ENCODE measurements at places on chromosomes 2 and 18.

- no peak for DNase-seq
Measured at GRCh38 chr2:18800240-18800971, 211.0 kb upstream of the NT5C1B start.

DNA sequence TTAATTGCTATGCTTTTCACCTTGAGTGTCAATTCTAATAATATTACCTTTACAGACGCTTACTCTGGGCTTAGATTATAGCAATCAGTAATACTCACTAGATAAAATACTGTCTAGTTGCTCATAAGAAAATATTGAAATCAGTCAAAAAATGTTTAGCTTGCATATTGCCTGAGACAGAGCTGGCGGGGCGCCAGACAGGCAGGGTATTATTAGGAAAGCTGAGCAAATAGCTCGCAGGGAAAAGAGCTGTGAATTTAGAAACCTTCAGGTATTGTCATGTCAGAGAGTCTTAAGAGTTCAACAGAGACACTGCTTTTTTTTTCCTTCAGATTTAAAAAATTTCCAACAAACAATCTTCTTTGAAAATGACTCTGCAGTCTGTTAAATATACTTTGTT, 118.4 kb downstream of the MEIS1 start:
- DNase-seq, result no peak

GRCh38 chr2:1162768-1163584, 212.3 kb downstream of the SNTG2 start:
- DNase-seq, result no peak

DNA sequence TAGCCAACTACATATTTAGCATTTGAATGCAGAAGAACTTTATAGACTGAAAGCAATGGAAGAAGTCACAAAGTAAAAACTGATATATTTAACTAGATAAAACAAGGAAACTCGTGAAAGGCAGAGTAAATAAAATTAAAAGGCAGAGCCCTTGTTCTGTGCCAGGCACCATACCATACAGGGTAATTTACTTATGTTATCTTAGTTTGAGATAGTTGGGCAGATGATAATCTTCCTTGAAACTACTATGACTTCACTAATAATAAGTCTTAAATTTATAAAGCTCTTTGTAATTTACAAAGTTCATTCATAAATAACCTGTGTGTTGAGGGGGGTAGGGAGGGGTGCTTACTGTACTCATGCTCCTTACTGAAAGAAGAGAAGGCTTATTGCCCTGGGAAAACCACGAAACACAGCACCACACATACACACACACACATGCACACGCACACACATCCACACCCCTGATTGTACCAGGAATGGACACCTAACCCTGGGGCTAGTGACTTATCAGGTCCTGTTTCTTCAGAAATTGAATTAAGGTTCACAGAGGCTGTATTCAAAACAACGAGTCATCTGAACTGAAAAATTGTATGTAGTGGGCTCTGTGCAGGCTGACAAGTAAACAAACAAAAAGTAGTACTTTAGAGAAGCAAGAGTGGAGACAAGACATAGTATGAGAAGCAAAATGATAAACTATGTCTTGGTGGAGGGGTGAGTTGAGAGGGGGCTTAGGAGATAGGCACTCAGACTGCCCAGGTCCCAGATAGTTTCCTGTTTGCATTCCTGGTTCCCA, 38.1 kb downstream of the AGFG1 start:
- DNase-seq, result no peak

DNA sequence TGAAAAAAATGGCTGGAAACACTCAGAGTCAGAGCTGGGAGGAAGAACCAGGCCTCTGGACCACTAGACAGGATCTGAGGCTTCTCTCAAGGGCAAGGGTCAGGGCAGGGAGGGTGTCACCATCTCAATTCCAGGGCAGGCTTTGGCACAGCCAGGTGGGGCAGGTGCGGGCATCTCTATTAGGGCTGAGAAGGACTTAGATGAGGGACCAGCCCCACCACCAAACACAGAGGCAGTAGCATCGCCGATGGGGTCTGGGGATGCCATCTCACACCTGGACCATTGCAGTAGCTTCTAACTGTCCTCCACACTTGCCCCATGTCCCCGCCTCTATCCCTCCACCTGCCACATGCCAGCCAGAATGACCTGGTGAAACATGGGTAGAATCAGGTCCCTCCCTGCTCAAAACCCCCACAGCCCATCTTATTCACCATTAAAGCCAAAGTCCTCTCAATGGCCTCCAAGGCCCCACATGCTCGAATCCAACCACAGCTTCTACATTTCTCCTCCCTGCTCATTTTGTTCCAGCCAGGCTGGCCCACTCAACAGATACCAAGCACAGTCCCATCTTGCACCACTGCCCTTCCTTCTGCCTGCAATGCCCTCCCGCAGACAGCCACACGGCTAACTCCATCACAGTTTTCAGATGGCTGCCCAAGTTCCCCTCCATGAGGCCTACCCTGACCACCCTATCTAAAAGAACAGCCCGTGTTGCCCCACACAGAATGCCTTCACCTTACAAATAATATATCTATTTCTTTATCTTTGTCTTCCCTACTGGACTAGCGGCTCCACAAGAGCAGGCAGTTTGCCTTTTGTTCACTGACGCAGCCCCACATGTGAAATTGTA, 177.4 kb downstream of the SMAD2 start:
- DNase-seq, result no peak

- no peak for DNase-seq
Measured at GRCh38 chr2:105252271-105252670, 10.7 kb downstream of the GPR45 start.

DNA sequence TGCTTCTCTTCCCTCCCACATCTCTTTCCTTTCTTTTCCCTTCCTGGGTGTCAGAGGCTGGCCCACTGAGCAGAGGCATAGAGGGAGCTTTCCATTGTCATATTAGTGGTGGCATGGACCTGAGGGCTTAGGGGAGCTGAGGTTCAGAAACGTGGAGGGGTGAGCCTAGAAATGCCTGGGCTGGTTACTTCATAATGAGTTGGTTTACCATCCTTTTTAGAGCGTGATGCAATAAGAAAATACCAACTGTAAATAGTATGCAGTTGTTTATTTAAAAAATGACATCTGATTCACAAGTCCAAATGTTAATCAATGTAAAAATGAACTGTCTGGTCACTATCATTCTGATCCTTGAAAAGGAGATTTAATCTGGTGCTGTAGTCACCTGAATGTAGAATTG, 46.3 kb downstream of the MYO1B start:
- DNase-seq, result no peak

DNA sequence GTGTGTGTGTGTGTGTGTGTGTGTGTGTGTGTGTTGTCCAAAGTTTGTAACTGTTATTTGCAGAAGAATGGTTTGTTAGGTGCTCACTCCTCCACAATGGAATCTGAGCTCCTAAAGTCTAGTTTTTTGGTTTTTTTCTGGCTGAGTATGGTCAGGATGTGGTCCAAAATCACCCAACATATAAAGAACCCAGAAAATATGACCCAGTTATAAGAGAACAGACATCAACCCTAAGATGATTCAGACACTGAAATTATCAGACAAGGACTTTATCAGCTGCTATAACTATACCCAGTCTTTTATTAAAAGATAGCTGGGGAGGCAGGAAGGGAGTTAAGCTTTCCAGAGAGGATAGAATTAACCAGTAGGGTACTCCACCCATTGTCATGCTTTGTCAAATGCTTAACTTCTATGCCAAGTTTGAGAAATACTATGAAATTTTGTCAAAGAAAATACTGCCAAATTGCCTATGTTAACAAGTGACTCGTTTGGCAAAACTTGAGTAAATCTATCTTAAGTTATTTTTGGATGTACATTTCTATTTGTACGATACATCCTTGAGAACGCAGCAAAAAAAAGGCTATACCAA, 57.5 kb downstream of the TANK start:
- DNase-seq, result no peak

All from stimulated activated CD8-positive, alpha-beta memory T cell treated with anti-CD3 and anti-CD28 coated beads, Interleukin-7, amount 100 ng/mL, for 1 hour (primary cell).